Activated T-helper 1 cell treated with anti-CD3 and anti-CD28 coated beads, Interleukin-2, amount 50 U/mL, for 16 hours (primary cell): ENCODE measurements at places on chromosomes 5 and 9.

GRCh38 chr9:69273161-69273560 is 51.9 kb upstream of the ENTREP1 start:
- no peak for DNase-seq

DNA sequence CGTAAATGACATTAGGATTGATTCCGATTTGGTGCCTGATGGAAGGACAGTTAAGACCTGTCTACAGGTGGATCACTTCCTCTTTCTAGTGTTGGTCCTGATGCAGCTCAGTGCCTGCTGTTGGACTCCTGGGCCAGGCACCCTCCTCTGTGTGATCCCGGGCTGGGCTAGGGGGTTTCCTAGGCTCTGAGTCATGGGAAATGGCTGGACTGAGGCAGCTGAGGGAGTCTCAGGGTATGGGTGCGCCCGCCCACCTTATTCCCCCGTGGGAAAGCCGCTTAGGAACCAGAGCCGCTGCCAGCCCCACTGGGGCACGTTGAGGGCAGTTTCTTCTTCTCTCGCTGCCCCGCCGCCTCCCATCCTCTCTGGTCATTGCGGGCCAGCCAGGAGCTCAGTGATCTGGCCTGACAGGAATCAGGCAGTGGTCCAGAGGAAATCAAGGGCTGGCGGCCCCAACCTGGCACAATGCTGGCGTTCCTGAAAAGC is 12.9 kb downstream of the TCF7 start:
- DNase-seq: no peak

- no peak for DNase-seq
Measured at GRCh38 chr9:32875748-32876147, 92.4 kb downstream of the TMEM215 start.

- no peak for DNase-seq
Measured at GRCh38 chr5:138937392-138938387, 62.6 kb upstream of the LRRTM2 start.

- DNase-seq: no peak
Measured at GRCh38 chr5:159894149-159894720, 22.0 kb upstream of the ADRA1B start.

DNA sequence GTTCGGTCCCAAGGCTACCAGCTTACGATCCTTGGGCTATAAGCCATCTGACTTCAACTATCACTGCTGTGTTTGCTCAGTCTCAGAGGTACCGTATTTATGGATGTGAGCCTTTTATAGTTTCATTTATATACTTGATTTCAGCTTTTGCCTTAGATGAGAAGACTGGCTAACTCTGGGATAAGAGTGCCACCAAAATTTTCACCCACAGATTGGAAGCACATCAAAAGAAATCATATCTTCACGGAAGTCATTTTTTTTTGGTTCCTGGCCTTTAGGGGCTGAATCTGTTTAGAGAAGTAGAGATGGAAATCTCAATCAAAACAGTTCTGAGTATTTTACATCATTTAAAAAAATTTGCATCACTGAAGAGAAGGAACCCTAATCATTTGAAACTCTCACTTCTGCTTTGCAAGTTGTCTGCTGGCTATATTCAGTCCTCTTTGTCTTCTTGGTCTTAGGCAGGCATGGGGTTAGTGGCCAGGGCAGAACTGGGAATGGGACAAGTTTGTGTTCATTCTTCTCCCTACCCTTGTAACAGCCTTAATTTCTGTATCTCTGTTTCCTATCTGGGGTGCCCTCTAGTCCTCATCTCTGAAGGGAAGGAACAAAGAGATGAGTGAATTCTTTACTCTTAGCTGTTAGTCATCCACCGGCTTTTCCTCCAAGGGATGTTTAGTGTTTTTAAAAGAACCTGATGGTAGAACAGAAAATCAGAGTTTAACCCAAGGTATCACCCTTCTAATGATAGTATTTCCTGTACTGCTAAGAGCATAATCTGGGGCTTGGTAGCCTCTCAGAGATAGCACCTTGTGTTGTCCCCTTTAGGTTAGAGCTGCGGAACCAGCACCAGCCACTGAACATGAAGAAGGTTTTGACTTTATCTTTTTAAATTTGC is 14.1 kb upstream of the TNFAIP8 start:
- DNase-seq: no peak

DNA sequence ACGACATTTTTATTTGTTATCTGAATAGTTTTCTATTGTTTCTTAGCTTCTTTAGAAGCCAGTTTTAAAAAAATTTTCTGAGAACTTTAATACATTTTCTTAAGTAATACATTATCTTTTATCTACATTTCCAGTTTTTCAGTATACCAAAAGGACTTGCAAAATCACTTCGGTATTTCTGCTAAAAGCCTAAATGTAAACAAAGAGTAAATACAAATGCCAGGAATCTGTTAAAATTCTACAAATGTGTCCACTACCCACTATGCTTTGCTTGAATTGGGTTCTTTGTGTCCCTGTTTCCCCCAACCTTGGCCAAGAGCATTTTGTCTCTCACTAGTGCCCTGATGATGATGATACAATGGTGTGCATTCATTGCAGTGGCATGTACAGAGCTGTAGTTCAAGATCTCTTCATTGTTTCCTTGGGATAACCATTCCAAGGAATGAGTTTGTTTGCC is 611.2 kb downstream of the NR2F1-AS1 start:
- no peak for DNase-seq
